ENCODE measurements at places on chromosomes 1 and 21.
A peak's percentile ranks its signal among the peaks of the same experiment; 100 is the strongest.

DNA sequence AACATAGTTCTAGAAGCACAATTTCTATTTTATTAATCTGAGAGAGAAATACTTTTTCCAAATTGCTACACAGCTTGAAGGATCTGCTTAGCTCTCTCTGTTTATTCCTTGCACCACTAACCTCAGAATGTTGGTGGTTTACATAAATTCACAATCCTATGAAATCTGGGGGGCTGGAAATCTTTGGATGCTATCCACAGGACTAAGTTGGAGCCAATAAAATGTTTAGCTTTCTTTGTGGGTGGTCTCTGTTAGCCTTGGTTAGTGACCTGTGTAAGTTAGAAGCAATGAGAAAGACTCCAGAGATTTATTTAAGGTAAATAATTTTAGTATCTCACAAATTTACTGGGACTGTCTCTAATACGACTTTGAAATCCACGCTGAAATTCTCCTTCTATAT, 418.1 kb downstream of the ADGRL2 start:
- no peak for DNase-seq

DNA sequence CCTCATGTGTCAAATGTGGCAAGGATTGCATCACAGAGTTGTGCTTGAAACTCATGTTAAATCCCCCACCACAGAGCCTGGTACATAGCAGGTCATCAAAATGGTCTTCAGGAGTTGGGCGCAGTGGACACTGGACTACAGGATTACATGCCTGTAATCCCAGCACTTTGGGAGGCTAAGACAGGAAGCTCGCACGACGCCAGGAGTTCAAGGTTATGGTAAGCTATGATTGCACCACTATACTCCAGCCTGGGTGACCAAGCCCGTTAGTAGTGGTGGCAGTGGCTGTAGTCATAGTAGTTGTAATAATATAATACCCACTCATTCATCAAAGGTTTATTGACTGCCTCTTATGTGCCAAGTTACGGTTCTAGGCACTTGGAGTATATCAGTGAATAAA, 123.4 kb upstream of the IRF2BP2 start:
- no peak for DNase-seq

GRCh38 chr1:192689459-192689858, 53.5 kb downstream of the RGS13 start:
- DNase-seq, result no peak

DNA sequence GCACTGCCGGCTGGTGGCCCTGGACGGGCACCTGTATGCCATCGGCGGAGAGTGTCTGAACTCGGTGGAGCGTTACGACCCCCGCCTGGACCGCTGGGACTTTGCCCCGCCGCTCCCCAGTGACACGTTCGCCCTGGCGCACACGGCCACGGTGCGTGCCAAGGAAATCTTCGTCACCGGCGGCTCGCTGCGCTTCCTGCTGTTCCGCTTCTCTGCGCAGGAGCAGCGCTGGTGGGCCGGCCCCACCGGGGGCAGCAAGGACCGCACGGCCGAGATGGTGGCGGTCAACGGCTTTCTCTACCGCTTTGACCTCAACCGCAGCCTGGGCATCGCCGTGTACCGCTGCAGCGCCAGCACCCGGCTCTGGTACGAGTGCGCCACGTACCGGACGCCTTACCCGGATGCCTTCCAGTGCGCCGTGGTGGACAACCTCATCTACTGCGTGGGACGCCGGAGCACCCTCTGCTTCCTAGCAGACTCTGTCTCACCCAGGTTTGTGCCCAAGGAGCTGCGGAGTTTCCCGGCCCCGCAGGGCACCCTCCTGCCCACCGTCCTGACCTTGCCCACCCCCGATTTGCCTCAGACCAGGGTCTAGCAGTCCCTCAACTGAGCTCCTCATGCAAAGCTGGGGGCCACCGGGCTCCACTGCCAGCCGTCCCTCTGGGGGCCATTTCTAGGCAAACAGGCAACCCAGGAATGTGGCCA, 2.1 kb downstream of the KLHDC7A start:
- DNase-seq, result no peak

DNA sequence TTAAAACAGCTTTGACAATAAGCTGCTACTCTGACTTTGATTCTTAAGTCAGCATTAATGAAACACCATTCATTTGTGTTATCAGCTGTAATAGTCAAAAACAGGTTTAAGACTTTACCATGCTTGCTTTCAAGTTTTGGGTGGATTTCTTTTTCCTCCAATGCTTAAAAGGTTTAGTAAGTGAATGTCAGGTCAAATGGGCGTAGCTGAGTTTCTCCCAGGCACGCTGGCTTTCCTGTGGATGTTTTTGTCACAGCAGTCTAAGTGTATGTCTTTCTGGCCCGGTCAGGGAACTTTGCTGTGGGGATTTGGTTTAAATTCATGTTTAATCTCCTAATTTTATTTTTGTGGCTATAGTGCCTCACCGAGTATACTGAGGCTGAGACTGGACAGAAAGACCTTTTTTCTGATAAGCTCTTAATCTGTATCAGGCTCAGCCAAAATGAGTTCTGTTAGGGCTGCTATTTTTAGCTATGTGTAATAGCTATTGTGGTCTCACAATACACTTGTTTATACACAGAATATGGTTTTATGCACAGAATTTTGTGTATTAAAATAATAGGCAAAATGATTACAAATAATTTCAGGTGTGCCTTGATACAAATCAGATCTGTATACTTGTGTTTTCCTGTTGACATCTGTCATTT, 292.8 kb downstream of the DISC1 start:
- no peak for DNase-seq

- DNase-seq, result no peak
Observed at GRCh38 chr1:105243411-105243810, 1493.7 kb downstream of the AMY1C start.

DNA sequence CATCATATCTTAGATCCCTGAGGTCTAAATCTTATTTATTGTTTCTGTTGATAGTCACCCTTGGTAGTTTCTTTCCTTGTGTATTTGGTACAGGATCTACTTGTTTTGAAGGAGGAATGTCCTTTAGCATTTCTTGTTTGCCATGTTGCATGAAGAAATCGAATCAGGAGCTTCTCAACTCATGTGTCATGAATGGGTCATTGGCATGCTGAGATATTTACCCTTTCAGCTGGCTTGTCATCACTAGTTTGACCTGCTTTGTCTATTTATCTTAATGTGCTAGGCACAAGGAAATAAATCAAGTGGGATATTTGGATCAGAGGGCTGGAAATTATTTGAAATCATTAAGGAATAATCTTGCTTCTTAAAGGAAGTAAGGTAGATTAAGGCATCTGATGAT, 23.8 kb downstream of the THEM4 start:
- no peak for DNase-seq

DNA sequence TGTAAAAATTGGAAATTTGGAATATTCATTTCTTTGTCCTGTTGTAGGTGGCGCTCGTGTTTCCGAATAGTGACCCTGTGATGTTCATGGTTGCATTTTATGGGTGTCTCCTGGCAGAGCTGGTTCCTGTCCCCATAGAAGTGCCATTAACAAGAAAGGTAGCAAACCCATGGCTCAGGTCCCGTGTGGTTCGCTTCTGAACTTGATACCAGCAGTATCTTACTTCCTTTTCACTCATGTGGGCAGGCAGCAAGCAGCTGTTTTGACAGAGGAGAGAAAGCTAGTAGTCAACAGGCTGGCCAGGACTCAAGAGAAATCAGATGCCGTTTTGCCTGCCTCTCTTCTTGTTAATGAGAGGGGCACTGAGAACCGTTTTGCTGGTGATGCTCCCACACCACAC, 72.8 kb downstream of the S100B start:
- no peak for DNase-seq

DNA sequence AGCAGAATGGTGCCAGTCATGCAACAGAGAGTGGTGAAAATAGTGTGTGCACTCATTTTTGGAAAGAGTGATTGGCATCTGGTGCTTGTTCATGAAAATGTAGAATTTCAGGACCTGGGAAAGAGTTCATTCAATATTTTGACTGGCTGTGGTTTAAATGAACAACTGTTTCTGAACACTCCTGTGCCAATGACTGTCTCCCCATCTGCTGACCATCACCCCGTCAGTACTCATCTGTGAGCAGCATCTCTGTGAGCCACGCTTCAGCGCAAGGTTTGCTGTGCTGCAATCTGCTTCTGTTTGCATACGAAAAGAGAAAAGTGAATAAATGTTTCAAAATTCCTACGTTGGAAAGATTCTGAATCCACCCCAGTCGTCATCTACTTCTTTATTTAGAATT, 77.9 kb upstream of the RUNX1 start:
- DNase-seq, result no peak

DNA sequence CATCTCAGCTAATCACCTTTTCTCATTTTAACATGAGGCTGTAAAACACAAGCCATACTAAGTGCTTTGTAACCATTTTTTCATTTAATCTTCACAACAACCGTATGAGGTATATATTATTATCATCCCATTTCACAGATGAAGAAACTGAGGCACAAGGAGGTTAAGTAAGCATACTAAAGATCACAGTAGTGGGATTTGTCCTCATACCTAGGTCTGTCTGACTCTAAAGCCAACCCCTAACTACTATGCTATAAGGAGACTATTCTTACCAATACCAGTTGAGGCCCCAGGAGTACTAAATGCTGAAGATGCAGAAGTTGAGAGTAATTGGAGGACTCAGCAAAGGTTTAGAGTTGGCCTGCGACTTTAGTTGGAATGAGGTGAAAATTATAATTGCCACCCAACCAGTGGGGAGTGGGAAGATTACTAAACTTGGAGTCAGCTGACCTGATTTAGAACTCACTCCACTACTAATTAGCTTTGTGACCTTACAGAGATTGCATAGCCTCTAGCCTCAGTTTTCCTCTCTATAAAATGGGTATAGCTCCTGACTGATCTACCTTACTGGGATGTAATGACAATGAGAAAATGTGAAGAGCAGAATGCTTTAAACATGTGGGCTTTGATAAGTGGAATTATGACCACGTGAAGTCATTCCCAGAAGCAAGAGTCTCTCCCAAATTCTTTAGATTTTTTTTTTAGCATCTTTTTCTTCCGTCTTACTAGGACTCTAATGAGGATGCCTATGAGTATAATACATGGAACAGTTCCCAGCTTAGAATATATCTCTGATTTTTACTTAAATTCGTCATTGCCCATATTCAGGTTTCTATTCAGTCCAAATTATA, 85.8 kb upstream of the IPO9 start:
- no peak for DNase-seq

- DNase-seq, result peak; percentile 6
Observed at GRCh38 chr1:22611530-22611947, 24.9 kb upstream of the C1QA start.

DNA sequence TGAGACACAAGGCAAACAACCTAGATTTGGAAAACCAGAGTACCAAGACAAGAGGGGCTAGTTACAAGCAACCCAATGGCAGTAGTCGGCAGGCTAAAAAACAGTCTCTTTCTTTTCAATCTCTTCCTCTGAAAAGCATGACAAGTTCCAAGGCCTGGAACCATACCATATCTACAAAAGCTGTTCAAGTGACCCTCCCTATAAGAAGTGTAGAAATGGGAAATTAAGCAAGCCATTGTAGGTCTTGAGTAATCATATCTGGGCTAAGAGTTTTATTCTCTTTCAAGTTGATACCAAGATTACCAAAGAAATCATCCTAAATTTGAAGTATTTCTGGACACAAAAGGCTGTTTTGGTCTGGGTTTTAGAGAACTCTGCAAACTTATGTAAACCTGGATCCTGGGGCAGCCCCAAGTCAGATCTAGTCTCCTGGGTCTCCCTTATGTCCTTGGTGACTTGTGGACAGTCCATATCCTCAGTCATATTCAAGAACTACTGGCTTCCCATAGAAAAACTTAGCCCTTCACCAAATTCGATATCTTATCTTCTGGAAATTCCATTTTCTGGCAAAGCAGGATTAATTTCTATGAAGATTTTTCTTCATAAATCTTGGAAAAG, 24.7 kb downstream of the FMO3 start:
- no peak for DNase-seq

GRCh38 chr1:37177230-37177864, 143.0 kb upstream of the GRIK3 start:
- DNase-seq, result no peak

- no peak for DNase-seq
Observed at GRCh38 chr1:178263341-178263740, 169.4 kb downstream of the RASAL2 start.

GRCh38 chr1:4767308-4767707, 112.9 kb downstream of the AJAP1 start:
- no peak for DNase-seq

DNA sequence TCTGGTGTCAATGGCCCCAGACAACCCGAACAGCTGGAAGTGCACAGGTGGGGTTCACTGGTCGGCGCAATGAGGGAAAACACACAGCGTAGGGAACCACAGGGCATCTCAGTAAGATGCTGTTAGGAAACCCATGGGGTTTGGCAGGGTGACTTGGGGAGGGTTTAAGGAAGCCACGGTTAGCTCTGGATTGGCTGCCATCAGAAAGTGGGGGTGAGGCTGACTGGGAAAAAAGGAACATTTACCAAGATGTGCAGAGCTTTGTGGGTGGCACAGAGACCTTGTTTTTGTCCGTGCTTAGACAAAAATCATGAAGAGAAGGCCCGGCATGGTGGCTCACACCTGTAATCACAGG, 11.0 kb downstream of the ALDH4A1 start:
- no peak for DNase-seq

Data from stimulated activated CD4-positive, alpha-beta T cell treated with anti-CD3 and anti-CD28 coated beads, Interleukin-12 subunit alpha, Interleukin-12 subunit beta, amount 100 ng/mL, for 24 hours (primary cell).